Natural killer cell (primary cell): ENCODE measurements at places on chromosomes 6 and 20. TPM values are rescaled to one million over a fixed set of nuclear protein-coding genes. Genes with fewer than 3 reads are reported as not detected.

- DNase-seq: peak; percentile 34
- peaks cover 17% of the 10 kb centered on the region for H3K4me1 ChIP-seq
Observed at GRCh38 chr6:6749702-6750491, 161.4 kb downstream of the LY86 start.

GRCh38 chr6:163775313-163775712, 360.8 kb downstream of the QKI start:
- H3K27ac ChIP-seq: no peak overlapping the region
- no peaks in the 10 kb centered on the region for H3K27me3 ChIP-seq
- H3K4me1 ChIP-seq: no peaks in the 10 kb centered on the region
- no peaks in the 10 kb centered on the region for H3K36me3 ChIP-seq
- DNase-seq: no peak

The SLCO4A1 gene
- total RNA-seq: 1.4 TPM

The LST1 gene
- 25.4 TPM for total RNA-seq

DNA sequence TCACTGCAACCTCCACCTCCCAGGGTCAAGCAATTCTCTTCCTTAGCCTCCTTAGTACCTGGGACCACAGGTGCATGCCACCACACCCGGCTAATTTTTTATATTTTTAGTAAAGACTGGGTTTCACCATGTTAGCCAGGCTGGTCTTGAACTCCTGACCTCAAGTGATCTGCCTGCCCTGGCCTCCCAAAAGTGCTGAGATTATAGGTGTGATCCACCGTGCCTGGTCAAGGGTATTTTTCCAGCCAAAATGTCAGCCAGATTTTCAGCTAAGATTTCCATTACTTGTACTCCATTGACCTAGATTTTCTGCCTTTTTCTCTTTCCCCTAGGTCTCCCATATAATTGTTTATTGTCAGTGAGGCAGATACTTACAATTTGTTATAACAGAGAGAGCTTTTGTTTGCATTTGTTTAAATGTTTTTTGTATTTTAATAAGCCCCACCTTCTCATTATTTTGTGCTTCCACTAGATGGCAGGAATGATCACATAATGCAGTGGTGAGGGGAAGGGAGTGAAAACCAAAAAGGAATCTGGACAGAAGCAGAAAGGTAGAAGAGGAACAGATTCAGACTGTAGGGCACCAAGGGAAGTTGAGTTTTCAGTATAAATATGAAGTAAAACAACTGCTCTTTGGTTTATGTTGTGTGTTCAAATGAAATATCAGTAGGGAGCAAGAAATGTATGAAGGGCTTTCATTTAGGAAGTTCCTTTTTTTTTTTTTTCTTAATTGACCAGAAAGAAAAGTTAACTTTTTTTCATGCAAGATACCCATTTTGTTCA, 29.7 kb downstream of the RPF2 start:
- no peaks in the 10 kb centered on the region for H3K4me1 ChIP-seq
- DNase-seq: peak; percentile 66
- H3K27ac ChIP-seq: no peak overlapping the region

The PRR18 gene
- total RNA-seq: not detected

The RBM24 gene
- not detected for total RNA-seq

The TAAR2 gene
- not detected for total RNA-seq

The HAO1 gene
- total RNA-seq: not detected

The MUCL3 gene
- total RNA-seq: not detected

DNA sequence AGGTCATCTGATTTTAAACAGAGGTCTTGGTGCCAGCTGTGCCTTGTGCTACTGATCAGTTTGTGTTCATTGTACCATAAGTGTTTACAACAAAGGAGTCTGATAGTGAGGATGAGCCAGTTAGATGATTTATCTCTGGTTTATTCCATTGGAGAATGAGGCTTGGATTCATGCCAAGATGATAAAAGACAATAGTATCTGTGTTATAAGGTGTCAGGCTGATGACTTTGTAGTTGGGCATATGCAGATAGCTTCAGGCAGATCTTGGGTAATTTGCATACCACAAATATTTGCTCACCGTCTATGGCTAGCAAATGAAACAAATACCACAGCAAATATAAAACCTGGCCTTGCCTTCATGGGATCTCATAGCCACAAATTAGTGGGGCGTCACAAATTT, 43.3 kb upstream of the PHACTR2 start:
- no peak overlapping the region for H3K4me3 ChIP-seq
- H3K27me3 ChIP-seq: no peaks in the 10 kb centered on the region
- no peak overlapping the region for H3K27ac ChIP-seq
- DNase-seq: no peak

The PNPLA1 gene
- total RNA-seq: 0.61 TPM

The KHDC1L gene
- not detected for total RNA-seq

DNA sequence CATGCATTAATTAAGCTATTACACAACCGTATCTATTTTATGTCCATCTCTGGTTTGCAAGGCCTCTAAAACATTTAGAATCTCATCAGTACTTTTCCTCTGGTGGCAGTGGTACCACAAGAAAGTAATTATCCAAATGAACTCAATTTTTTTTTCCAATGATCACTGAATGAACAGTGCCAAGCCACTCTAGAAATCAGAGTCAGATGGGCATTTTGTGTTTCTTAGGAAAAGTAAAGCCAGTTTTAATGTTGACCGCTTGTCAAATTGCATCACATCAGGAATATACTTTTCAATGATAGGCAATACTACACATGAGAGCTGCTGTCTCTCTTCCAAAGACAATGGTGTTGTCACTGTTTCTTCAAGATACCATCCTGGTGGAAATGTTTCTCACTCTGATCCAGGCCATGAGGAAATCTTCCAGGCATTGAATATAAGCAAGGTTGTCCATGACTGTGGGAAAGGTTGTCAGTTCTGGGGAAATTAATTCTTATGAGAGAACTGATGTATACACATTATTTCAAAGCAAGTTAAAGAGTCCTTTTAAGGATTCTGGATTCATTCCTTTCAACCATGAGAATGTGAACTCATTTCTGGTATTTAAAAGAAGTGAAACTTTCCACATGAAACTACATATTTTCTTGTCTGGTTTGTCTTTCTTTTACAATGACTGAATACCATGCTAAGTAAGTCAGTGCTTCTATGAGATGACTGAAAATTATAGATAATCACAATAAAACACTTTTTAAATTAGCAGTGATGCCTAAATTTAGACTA, 108.8 kb upstream of the TCF21 start:
- H3K4me1 ChIP-seq: no peaks in the 10 kb centered on the region
- H3K27me3 ChIP-seq: no peaks in the 10 kb centered on the region
- H3K4me3 ChIP-seq: no peak overlapping the region
- H3K36me3 ChIP-seq: no peaks in the 10 kb centered on the region
- H3K27ac ChIP-seq: no peak overlapping the region

DNA sequence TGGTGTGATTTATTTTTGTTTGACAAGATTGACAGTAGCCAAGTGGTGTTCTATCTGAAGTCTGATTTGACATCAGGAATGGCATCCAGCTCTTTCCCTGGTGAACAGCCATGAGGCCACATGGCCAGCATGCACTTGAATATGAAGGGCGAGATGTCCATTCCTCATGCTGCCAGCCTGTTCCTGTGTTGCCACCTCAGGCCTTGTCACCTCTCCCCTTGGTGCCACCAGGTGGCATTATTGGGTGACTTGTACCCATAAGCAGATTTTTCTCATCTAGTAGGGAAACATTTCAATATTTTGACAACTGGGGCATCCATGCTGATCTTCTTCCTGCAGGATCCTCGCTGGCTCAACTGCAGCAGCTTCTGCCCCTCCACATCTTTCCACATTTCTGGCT, 199.1 kb downstream of the ERMARD start:
- no peaks in the 10 kb centered on the region for H3K4me1 ChIP-seq
- H3K36me3 ChIP-seq: no peaks in the 10 kb centered on the region
- no peak overlapping the region for H3K4me3 ChIP-seq

- peaks cover 33% of the 10 kb centered on the region for H3K4me1 ChIP-seq
- H3K27me3 ChIP-seq: no peaks in the 10 kb centered on the region
- peak; percentile 66 for DNase-seq
- H3K36me3 ChIP-seq: no peaks in the 10 kb centered on the region
- no peak overlapping the region for H3K4me3 ChIP-seq
Observed at GRCh38 chr6:108592371-108593337, 31.9 kb downstream of the FOXO3 start.

The ARHGAP18 gene
- 11.5 TPM for total RNA-seq

GRCh38 chr20:24619212-24619611, 149.8 kb downstream of the SYNDIG1 start:
- no peaks in the 10 kb centered on the region for H3K27me3 ChIP-seq
- H3K4me3 ChIP-seq: no peak overlapping the region
- no peak for DNase-seq
- H3K27ac ChIP-seq: no peak overlapping the region
- no peaks in the 10 kb centered on the region for H3K36me3 ChIP-seq
- no peaks in the 10 kb centered on the region for H3K4me1 ChIP-seq

The SLC22A2 gene
- total RNA-seq: not detected

- no peak overlapping the region for H3K27ac ChIP-seq
- no peaks in the 10 kb centered on the region for H3K27me3 ChIP-seq
- no peaks in the 10 kb centered on the region for H3K4me1 ChIP-seq
Observed at GRCh38 chr6:51467231-51467952, 620.0 kb downstream of the PKHD1 start.

The NHSL1 gene
- 0.75 TPM for total RNA-seq

DNA sequence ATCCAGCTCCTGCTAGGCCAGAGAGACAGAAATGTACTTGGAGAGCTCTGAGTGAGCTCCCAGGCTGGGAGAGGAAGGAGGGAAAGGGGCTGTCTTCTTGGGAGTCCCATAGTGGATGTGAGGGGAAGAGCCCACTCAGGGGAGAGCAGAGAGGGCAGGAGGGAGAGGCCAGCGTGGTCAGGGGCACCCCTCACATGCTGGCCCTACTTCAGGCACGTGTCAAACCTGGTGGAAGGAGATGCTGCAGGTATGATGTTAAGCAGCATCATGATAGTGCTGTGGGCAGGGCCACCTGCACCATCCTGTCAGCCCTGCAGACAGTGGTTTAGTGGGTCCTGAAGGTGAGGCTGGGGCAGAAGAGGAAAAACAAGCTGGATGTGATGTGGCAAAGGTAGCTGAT, 265.4 kb upstream of the RNF24 start:
- H3K4me3 ChIP-seq: no peak overlapping the region
- no peaks in the 10 kb centered on the region for H3K27me3 ChIP-seq
- no peak for DNase-seq
- H3K27ac ChIP-seq: no peak overlapping the region
- no peaks in the 10 kb centered on the region for H3K36me3 ChIP-seq

DNA sequence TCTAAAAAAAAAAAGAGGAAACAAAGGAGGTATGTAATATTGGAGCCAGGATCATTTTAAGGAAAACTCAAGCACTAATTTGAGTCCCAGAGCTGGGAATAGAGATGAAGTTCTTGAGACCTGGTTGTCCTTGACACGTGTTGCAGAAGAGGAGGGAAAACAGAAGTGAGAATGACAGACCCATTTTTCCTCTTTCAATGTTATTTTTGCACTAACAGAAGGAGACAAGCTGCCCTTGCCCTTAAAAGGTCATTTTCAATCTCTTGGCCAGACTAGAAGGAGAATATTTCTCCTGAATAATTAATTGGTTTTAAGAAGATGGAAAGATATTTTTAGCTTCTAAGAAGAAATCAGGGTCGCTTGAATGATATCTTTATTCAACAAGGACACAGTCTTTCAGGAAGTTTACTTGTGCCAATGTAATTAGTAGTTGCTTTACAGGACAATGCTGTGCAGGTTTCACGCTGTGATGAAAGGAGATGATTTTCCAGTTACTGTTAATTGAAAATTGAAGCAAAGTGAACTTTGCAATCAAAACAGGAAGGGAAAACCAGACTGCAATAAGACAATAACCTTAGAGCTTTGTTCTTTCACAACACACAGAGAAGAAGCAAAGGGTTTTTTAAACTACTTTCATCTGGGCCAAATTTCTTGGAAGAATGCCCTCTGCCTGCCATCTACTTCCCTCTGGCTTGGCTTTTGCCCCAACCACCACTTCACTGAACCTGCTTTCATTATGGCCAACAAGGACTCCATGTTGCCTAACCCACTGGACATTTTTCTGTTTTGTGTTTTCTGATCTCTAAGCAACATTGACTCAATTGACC, 107.8 kb upstream of the SHLD1 start:
- peak overlapping the region; percentile 27 for H3K27ac ChIP-seq
- no peak for DNase-seq
- peaks cover 11% of the 10 kb centered on the region for H3K4me1 ChIP-seq

DNA sequence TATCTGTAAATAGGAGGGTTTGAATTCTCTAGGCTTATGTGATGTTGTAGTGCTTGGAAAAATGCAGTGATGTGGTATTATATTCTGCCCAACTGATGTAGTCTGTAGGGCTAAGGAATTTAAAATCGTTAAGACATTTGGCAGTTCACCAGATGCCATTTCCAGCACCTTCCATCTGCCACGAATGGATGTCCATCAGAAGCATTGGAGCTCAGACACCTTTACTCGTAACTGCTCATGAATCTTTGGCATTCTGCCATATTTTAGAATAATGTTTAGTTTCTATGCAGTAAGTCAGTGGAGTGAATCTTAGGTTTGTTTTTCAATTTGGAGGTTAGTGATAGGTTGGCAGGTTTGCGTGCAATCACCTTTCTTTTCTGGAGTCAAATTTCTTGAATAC, 2.4 kb upstream of the SYTL3 start:
- no peak overlapping the region for H3K4me3 ChIP-seq
- peaks cover 1% of the 10 kb centered on the region for H3K36me3 ChIP-seq
- no peaks in the 10 kb centered on the region for H3K27me3 ChIP-seq
- DNase-seq: no peak

The FAXC gene
- not detected for total RNA-seq

The LSM2 gene
- total RNA-seq: 34.9 TPM

The NKX2-4 gene
- total RNA-seq: not detected

GRCh38 chr20:39875492-39876110, 813.4 kb downstream of the MAFB start:
- no peaks in the 10 kb centered on the region for H3K4me1 ChIP-seq
- no peaks in the 10 kb centered on the region for H3K36me3 ChIP-seq
- no peak overlapping the region for H3K27ac ChIP-seq
- H3K4me3 ChIP-seq: no peak overlapping the region
- H3K27me3 ChIP-seq: no peaks in the 10 kb centered on the region

DNA sequence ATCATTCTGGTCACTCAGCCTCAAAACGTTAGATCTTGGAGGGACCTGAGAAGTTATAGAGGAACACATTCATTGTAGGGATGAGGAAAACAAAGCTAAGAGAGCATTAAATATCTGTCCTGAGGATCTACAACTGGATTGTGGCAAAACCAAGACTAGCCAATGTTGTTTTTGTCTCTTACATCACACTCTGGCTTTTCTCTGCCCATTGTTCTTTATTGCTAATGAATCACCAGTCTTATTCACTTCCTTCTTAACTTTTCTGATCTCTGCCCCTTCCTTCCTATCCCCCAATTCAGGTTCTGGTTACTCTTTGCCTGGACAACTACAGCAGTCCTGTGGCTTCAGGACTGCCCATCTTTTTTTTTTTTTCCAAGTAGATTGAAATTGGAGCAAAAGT, 57.0 kb upstream of the PREP start:
- H3K27me3 ChIP-seq: no peaks in the 10 kb centered on the region
- H3K36me3 ChIP-seq: no peaks in the 10 kb centered on the region
- no peak overlapping the region for H3K4me3 ChIP-seq
- no peak for DNase-seq

The ENPP5 gene
- 9.3 TPM for total RNA-seq

The SEMG1 gene
- not detected for total RNA-seq

The KIF16B gene
- 9.2 TPM for total RNA-seq

GRCh38 chr6:116101302-116101718, 657 bp downstream of the NT5DC1 start:
- H3K4me3 ChIP-seq: peak overlapping the region; percentile 64
- peaks cover 19% of the 10 kb centered on the region for H3K4me1 ChIP-seq
- H3K36me3 ChIP-seq: no peaks in the 10 kb centered on the region
- no peak for DNase-seq
- no peaks in the 10 kb centered on the region for H3K27me3 ChIP-seq

GRCh38 chr6:134379076-134379475, 61.2 kb upstream of the SGK1 start:
- DNase-seq: no peak
- H3K4me3 ChIP-seq: no peak overlapping the region
- H3K4me1 ChIP-seq: no peaks in the 10 kb centered on the region
- no peaks in the 10 kb centered on the region for H3K36me3 ChIP-seq
- no peak overlapping the region for H3K27ac ChIP-seq
- H3K27me3 ChIP-seq: no peaks in the 10 kb centered on the region
